HCT116 (cell line): ENCODE measurements at places on chromosomes 6 and 20. TPM values are rescaled to one million over a fixed set of nuclear protein-coding genes. Genes with fewer than 3 reads are reported as not detected.
A peak's percentile ranks its signal among the peaks of the same experiment; 100 is the strongest.

LY86 gene
- total RNA-seq = not detected

TMEM170B gene
- 1.0 TPM for total RNA-seq

LINC00237 gene
- total RNA-seq = not detected

IL17F gene
- total RNA-seq = not detected

CDK19 gene
- 20.0 TPM for total RNA-seq

MCHR2 gene
- total RNA-seq = not detected

KCNQ5 gene
- total RNA-seq = not detected

CTCFL gene
- total RNA-seq = 0.34 TPM

PRICKLE4 gene
- total RNA-seq = 2.9 TPM

BPIFB1 gene
- total RNA-seq = 0.17 TPM

DNA sequence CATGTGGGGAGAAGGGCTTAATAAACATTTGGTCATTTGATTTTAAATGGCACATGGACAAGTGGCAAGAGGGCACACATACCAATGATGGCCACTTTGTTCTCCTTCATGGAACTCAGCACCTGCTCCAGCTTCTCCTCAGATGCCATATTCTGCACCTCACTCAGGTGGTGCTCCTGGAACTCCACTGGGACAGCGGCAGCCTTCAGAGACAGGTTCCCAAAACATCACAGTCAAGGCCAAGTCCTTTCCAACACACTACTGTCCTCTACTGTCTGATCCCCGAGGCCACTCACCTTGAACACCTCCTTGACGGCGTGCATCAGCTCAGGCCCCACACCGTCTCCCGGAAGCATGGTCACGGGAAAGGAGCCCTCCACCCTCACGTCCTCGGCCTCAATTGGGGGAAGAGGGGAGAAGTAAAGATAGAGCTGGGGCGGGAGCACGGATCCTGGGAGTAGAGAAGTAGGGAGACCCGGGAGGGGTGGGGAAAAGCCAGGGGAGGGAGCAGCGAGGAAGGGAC, 591 bp downstream of the IDH3B start:
- no peak for DNase-seq

DNA sequence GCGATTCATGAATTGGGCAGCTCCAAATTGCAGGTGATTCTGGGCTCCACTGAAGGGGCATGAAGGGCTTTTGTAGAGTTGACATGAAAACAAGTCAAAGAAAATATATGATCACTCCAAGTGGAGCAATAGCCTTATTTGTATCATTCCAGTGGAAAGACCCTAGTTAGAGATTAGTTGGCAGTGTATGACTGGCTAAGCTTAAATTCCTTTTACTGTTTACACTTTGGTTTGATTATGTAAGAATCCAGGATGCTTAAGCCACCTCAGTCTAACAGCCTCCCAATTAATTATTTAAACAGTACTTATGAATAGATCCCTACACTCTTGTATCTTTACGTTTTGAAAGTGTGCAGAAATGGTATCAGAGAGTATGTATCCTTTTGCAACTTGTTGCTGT, 712.4 kb downstream of the KIF16B start:
- DNase-seq = no peak

GRCh38 chr20:63036291-63036690, 29.5 kb upstream of the BHLHE23 start:
- no peak for DNase-seq

DNA sequence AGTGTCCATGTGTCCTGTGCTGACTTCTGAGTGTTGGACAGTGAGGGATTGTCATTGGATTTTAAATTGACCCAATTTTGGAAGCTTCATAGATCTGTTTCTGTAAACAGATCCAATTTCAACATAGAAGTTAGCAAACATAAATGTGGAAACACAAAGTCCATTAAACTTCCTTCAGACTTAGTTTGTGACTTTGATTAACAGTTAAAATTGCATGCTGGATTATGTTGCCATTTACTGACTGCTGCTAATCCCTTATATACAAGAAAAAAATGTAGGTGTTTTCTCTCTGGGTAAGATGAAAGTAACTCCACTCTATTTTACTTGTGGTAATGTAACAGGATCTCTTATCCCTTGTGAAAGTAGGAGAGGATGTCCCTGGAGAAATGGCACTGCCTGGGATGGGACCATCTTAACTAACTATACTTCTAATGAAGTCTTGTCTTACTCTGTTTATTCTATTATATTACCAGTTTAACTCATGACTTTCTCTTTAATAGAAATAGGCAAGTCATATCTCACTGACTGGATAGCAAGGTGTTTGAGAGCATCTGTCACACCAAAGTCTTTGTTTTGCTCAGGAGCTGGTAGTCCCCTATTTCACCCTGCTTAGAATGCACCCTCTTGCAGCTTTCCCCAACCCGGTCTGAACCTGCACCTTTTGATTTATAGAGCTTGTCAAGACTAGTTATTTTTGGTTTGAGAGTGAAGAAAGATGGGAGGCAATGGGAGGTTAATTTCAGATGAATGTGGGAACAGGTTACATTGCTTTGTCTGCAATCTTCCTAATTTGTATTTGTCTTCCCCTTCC, 7.2 kb downstream of the TPX2 start:
- no peak for DNase-seq

- DNase-seq = no peak
These were observed 66.8 kb downstream of the RIN2 start for GRCh38 chr20:19824861-19825260.

DNA sequence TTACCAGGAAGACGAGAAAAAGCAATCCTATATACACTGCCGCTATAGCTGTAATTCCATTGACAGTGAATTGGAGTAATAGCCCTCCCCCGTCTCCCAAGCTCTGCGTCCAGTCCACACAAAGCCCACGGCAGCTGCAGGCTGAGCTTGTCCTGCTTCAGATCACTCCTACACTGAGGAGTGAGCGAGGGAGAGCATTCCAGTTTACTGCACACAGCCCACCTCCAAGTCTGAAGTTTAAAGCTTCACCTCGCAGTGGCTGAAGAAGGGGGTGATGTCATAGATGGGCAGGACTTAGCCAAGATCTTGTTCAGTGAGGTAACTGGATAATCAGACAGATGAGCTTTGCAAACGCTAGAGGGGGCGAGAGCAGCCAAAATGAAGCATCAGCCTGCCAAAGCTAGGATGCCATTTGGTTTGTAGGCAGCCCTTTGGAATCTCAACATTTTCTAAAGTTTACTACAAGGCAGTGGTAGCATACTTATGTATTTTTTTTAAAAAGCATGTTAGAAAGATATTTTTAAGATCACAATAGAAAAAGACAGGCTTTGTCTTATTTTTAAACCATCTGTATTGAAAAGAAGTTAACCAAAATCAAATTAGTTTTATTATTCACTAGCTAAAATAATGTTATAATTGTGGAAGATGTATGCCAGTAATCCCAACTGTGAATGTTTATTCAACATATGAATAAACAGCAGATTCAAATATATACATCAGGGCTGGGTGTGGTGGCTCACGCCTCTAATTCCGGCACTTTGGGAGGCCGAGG, at the start of gene FLRT3:
TSS of gene FLRT3 (minus strand) at position 213 of the 772 bp plus-strand sequence. CDS start 10,106 bp downstream, outside the sequence.
- DNase-seq = peak; percentile 83

DNA sequence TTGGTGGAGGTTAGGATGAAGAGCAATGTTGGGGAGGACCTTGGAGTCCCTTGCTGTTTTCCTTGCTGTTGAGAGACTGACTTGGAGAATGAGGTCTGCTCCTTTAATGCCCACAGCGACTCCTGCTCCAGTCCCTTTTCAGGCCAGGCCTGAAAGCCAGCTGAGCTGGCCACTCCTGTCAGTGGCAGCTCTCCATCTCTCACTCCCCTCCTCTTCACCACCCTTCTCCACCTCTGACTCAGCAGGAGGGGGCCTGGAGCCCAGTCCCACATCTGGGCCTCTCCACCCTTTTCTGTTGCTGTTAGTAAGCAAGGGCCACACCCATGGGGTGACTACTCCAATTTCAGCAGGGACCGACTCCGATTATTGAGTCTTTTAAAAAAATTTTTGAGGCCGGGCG, 2.2 kb downstream of the SNX21 start:
- no peak for DNase-seq

- no peak for DNase-seq
These were observed 453.6 kb upstream of the FLRT3 start for GRCh38 chr20:14790771-14791620.

- DNase-seq = peak; percentile 60
These were observed 180.3 kb upstream of the ZNF217 start for GRCh38 chr20:53773792-53774401.

- no peak for DNase-seq
These were observed 816.5 kb downstream of the KIF16B start for GRCh38 chr20:15756754-15757115.

DNA sequence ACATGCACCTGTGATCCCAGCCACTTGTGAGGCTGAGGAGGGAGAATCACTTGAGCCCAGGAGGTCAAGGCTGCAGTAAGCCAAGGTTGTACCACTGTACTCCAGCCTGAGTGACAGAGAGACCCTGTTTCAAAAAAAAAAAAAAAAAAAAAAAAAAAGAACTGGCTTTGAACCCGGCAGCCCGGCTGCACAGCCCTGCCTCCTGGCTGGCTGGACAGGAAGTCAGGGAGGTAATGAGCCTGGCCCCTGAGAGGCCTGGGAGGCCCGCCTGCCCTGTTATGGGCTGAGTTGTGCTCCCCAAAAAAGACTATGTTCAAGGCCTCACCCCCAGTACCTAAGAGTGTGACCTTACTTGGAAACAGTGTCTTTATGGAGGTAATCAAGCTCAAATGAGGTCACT, 65.6 kb downstream of the ABHD12 start:
- no peak for DNase-seq

DNA sequence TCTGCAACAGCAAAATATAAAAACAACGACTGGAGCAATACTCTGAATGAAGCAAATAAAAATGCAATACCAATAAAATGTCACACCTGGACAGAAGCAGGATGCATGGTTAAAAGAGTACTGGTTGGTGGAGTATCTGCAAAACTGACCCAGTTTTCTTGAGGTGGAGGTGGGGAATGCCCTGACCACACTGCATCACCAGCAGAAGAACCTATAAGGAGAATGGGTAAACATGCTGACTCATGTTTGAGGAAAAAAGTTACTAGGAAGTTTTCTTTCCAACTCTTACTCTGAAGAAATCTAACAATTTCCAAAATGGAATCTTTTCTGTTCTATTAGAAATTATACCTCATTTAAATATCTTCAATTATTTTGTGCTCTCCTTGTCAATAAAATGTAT, 43.6 kb downstream of the REPS1 start:
- DNase-seq = no peak

DNA sequence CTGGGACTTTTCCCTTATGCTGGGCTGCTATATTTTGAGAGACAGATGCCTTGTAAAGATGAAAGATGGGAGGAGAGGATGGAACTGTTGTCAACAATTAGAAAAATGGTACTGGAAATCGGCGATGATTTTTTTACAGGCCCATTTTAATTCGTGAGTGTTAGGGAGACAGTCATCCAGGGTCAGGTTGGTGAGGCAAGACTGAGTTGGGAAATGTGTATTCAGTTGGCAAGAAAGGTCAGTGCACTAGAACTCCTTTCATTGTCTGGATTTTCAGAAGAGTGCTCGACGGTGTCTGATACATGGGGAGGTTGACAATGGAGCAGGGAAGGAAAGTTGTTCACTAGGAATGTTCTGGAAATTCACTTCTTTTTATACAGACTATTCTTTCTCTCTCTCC, 394.4 kb downstream of the QKI start:
- no peak for DNase-seq

GRCh38 chr6:34315780-34316179, 67.0 kb upstream of the SMIM29 start:
- DNase-seq = no peak

DNA sequence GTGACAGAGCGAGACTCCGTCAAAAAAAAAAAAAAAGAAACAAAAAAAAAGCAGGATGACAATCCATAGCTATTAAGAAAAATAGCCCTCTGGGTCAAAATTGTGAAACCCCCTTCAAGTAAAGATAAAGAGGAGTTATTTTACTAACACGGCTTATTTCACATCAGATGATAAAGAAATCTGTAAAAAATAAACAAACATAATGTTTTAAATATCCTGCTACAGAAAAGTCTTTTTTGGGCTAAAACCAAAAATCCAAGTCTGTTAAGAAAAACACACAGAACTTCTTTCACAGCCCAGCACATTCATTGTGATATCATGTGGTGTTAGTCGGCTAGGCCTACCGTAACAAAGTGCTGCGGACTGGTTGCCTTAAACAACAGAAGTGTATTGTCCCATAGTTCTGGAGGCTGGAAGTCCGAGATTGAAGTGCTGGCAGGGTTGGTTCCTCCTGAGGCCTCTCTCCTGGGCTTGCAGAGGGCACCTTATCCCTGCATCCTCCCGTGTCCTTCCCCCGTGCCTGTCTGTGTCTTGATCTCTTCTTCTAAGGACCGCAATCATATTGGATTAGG, 239.2 kb upstream of the TAB2 start:
- DNase-seq = no peak

DNA sequence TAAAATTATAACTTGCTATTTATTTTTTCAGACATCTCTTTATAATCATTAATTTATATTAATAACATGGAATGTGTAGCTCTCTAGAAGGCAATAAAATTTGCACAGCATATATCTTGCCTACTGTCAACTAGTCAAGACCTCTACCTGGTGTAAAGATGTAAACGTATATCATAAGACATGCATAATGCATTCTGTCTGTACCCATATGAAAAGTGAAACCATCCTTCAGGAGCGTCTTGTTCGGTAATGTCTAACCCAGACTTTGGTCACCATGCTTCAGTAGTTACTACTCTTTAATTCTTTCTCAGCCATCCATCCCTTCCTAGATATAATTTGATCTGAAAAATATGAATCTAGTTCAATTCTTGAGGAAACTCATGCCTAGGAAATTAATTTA, 21.0 kb downstream of the CEP43 start:
- no peak for DNase-seq

DNA sequence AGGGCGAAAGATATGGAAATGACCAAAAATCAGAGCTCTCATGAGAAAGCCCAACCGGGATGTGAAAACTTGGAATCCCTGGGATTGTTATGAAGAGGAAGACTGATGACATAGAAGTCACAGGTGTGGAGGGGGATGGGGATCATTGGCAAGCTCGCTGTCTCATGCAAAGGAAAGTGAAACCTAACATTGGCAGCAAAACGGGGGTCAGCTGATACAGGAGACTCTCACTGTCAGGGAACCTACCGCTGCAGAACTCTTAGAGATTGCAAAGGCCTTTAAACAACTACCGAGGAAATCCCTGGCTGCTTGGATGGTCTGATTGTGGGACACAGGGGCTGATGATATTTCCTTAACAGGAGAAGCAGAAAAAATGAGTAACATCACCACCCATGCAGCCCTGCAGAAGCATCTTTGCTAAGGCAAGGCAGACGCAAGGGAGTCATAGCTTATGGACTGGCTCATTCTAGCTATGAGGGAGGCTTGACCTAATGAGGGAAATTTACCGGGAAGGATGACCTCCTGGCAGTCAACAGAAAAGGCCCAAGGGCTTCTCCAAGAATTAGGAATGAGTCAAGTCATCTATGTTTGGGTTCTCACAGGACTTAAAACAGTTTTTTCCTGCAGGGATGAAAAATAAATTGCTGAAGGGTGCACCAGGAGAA, 7.0 kb downstream of the MUC21 start:
- DNase-seq = no peak

DNA sequence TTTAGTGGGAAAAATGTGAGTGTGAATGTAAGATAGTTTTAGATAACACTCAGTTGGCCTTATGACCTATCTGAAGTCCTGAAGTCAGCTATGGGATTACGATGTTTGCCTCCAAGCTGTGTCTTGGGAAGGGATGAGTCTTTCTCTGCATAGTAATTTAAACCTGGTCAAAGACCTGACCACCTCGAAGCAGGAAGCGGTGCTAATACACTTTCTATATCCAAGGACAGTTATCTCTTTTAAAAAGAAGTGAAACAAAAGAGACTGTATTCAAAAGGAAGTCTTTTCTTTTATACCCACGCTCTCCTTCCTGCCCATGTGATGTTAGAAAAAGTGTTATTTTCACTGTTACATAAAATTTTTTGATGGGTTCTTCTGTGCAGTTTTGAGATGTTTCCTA, 94.9 kb downstream of the JARID2 start:
- DNase-seq = no peak
